Ovary (tissue), 10 donors: ENCODE measurements at places on chromosomes 7 and 10. TPM values are rescaled to one million over a fixed set of nuclear protein-coding genes. Genes with fewer than 3 reads are reported as not detected.
A peak's percentile ranks its signal among the peaks of the same experiment; 100 is the strongest.

DNA sequence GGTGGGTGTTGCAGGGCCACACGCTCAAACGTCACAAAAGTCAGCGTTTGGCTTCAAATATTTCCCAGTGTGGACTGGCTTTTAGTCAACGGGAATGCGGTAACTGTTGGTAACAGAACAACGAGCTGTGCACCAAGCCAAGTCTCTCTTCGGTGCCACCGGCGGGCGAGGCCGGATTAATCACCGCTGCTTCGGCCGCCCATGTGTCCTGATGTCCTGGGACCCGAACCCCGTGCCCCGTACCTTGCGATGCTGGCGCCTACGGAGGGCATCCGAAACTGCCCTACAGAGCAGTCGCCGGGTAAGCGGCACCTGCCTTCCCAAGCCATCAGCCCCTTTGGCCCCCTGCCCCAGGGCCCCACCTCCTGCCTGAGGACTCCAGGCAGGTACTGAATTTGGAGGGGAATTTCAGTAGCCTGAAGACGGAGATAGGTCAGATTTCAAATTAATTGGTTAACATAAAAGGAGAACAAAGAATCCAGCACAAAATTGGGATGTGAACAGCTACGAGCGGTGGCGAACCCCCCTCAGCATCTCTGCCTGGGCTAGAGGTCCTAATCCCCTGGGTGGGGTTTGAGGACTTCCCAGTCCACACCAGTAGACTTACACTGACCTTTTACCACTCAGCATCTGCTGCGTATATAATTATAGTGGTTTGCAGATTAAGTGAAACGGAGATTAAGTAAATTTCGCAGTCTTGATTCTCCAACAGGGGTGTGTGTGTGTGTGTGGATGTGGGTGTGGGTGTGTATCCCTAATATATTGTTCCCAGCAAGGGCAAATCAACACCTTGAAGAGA is at the start of gene LRRC72:
Gene LRRC72 (plus strand): TSS at position 84 of the 799 bp plus-strand sequence. CDS start 128 bp downstream, at position 212.
- no peak for DNase-seq

- DNase-seq: peak; percentile 25
Measured at GRCh38 chr10:133388973-133389818, 4.8 kb upstream of the MTG1 start.

The PYROXD2 gene
- total RNA-seq: 4.6 TPM

DNA sequence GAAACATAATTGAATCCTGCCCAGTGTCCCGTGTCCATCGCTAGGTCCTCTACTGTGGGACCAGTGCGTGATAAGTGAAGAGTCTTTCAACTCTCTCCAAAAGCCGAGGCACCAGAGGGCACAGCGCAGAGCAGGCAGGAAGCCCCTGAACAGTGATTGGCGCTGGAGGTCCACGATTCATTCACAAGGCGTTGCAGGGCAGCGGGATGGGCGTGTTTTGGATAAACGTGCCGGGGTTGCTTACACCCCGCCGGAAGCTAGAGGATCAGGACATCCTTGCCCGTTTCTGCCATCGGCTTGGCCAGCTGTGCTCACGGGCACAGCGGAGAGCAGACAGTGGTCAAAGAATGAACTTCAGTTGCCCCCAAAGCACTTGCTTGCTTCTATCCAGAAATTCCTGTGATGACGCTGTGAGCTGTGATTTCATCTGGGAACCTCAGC is 86.0 kb upstream of the PFKP start:
- DNase-seq: no peak

DNA sequence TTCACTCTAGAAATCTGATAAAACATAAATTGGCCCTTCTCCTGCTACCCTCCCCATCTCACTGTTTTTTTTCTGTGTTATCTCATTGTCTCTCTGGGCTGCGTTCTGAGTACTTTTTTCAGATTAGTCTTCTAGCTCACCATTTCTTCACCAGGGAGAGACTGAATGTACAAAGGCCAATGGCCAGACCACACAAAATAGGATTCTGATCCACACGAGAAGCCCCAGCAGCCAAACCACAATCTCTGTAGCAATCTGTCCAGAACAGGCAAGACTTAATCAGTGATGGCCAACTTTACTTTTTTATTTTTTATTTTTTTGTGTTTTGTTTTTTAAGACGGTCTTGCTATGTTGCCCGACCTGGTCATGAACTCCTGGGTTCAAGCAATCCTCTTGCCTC is 55.9 kb upstream of the PAPSS2 start:
- no peak for DNase-seq

- DNase-seq: no peak
Measured at GRCh38 chr10:33506838-33507661, 172.6 kb upstream of the NRP1 start.

GRCh38 chr7:98254516-98254915 is 2.5 kb upstream of the TECPR1 start:
- DNase-seq: no peak
